ENCODE measurements at places on chromosomes 16 and 17.

GRCh38 chr16:57657228-57657627, 10.9 kb upstream of the ADGRG3 start:
- no peak for DNase-seq

DNA sequence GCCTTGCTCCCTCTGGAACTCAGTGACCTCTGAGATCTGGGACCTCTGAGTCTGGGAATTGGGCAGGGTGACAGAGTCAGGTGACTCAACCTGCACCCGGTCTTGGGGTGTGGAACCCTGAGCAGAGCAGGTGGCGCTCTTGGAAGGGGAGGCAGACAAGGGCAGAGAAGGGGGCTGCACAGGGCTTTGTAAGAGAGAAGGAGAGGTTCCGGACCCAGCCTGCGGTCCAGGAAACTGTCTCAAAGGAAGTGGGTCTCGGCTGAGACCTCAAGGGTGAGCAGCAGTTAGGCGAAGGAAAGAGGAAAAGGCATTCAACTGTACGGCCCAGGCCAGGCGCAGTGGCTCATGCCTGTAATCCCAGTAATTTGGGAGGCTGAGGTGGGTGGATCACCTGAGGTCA, 10.0 kb upstream of the RIPOR1 start:
- DNase-seq: no peak

DNA sequence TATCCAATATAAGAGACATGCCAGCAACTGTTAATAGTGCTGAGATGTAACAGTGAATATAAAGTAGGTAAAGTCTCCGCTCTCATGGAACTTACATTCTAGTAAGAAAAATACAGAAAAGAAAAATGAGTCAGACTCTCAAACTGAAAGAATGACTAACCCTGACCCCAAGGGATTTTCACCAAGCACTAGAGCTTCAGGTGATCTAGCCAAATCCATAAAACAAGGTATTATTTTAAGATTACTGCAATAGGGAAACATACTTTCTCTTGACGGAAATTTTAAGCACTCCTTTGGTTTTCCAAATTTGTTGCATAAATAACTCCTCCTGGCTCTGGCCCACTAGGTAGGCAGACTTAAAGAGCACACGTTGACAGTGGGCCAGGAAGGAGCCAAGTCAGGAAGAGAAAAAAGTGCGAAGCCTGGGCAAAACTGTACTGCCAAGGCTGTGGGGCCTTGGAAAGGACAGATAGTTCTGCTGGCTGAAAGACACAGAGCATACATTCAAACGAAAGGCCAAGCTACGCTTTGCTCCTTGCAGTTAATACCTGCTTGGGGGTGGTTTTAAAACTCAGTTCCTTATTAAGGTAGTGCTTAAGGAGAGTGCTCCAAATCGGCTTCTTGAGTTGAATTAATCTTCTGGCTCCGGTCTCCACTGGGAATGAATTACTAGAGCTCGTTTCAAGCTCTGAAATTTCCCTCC, 1.4 kb downstream of the GOT2 start:
- no peak for DNase-seq

GRCh38 chr17:49216953-49217650, 6.6 kb downstream of the ABI3 start:
- no peak for DNase-seq

- DNase-seq: no peak
These were observed 302.8 kb downstream of the FOXL1 start for GRCh38 chr16:86881118-86881510.

GRCh38 chr16:50681021-50681885, at the start of gene SNX20:
SNX20 (minus strand) TSS chr16:50681312; CDS start chr16:50677526, 3,786 bp downstream.
- peak; percentile 82 for DNase-seq

DNA sequence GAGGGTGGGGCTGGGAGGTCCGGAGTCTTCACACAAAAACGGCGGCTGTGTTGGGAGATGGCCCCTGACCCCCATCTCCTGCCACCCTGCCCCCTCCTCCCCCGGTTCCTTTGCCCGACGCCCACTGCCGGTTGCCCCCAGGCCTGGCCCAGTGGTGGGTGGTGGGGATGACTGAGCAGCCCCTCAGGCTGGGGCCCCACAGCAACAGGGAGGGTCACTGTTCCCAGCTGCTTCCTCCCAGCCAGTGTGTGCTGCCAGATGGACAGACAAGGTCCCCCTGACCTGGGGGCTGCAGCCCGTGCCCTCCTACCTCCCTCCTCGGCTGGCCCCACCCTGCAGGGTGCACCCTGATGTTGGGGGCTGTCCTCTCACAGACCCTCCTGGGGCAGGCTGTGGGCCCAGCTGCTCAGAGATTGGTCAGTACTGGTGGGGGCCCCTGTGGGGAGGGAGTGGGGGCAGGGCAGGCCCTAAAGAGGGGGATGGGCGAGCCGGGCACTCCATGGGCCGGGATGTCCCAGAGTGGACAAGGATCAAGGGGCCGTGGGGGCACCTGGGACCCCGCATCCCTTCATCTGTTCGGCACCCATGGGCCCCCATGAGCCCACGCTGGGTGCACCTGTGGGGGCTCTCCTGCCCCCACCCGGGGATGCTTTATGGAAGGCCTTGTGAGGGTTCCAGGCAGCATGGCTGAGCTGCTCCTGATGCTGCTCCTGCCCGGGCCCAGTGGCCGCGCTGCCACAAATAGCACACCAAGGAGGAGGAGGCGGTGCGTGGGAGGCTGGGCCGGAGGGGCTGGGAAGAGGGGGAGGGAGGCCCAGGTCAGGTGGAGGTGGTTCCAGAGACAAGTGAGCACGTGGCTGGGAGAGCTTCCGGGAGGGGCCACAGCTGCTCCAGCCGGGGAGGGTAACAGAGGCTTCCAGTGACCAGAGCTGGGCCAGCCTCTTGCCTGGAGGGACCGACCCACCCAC, 5.1 kb downstream of the C1QTNF8 start:
- no peak for DNase-seq

- DNase-seq: no peak
These were observed 7.8 kb upstream of the KRT19 start for GRCh38 chr17:41535764-41536481.

DNA sequence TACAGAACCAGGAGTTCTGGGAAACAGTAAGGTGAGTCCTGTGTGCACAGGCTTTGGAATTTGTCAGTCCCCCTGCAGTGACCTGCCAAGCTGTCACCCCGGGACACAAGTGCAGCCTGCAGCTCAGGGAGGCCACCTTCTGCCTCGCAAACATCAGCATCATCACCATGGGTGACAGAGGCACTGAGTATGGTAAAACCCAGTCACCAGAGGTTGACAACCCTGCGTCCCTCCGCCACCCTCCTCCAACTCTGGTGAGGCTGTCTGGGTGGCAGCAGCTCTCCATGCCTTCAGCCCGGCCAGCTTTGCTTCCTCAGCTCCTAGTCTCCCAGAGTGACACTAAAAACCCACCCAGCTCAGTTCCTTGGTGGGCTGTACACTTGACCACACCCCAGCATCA, 221.0 kb downstream of the CPPED1 start:
- no peak for DNase-seq

- DNase-seq: no peak
These were observed 20.8 kb downstream of the WDR45B start for GRCh38 chr17:82627405-82627804.

DNA sequence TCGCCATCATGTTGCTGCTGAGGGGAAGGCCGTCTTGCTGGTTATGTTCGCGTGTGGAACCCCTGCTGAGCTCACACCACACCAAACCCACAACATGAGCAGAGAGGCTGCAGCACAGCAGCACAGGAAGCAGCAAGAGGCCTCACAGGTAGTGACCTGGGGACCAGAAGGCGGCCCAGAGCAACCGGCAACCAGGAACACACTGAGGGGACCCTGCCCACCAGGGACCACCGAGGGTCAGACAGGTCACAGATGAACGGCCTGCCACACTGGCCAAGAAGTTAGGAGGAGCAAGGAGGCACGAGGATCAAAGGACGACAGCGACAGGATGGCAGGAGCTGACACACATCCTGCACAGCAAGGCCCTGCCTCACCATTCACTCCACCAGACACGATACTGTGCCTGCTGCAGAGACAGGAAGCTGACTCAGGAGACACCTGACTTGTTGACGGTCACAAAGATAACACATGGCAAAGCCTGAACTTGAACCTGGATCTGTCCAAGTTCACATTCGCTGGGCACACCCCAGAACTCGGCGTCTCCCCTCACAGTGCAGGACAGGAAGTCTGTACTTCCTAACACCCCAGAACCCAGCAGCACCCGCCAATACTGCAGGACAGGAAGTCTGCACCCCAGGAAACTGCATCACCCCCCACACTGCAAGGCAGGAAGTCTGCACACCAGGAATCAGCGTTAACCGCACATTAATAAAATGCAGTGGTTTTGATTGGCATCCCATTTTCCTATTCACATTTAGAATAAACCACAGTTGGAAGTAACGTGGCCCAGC, 98.5 kb downstream of the ZNF778 start:
- peak; percentile 84 for DNase-seq

DNA sequence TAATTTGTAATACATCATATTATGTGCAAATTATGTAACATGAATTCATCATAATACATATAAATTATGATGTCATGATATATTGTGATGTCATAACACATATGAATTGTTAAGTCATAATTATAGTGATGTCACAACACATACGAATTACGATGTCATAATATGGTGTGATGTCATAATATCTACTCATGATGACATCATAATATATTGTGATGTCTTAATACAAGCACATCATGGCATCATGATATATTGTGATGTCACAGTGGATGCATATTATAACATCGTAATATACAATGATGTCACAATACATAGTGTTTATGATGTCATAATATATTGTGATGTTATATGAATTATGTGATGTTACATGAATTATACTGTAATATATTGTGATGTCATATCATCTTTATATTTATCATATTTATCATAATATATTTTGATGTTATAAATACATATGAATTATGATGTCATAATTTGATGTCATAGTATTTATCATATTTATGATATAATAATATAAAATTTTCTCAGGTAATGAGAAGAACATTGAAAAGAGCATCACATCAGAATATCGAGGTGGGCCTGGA, 1793.0 kb downstream of the TP53TG3F start:
- no peak for DNase-seq

GRCh38 chr16:76081967-76082366, 195.2 kb upstream of the CNTNAP4 start:
- no peak for DNase-seq

- no peak for DNase-seq
These were observed 23.9 kb upstream of the CAPNS2 start for GRCh38 chr16:55542459-55543082.

GRCh38 chr17:50165867-50166517, at the start of gene SGCA:
SGCA (plus strand) TSS chr17:50166005; CDS start chr17:50166041, 36 bp downstream.
- DNase-seq: no peak

GRCh38 chr16:7688811-7689210, 356.2 kb downstream of the RBFOX1 start:
- DNase-seq: no peak

GRCh38 chr17:13638855-13639458, 37.2 kb upstream of the HS3ST3A1 start:
- DNase-seq: no peak

DNA sequence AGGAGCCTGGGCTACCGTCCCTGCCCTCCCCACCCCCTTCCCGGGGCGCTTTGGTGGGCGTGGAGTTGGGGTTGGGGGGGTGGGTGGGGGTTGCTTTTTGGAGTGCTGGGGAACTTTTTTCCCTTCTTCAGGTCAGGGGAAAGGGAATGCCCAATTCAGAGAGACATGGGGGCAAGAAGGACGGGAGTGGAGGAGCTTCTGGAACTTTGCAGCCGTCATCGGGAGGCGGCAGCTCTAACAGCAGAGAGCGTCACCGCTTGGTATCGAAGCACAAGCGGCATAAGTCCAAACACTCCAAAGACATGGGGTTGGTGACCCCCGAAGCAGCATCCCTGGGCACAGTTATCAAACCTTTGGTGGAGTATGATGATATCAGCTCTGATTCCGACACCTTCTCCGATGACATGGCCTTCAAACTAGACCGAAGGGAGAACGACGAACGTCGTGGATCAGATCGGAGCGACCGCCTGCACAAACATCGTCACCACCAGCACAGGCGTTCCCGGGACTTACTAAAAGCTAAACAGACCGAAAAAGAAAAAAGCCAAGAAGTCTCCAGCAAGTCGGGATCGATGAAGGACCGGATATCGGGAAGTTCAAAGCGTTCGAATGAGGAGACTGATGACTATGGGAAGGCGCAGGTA, 762 bp downstream of the CDK12 start:
- DNase-seq: peak; percentile 31

GRCh38 chr17:55391244-55391757, 30.3 kb downstream of the MMD start:
- no peak for DNase-seq

GRCh38 chr17:63641692-63642448, 19.7 kb downstream of the MAP3K3 start:
- DNase-seq: no peak

GRCh38 chr17:77330602-77331081, 189.9 kb downstream of the SEC14L1 start:
- no peak for DNase-seq

GRCh38 chr17:40818733-40819527, 3.5 kb downstream of the KRT10 start:
- DNase-seq: peak; percentile 85

DNA sequence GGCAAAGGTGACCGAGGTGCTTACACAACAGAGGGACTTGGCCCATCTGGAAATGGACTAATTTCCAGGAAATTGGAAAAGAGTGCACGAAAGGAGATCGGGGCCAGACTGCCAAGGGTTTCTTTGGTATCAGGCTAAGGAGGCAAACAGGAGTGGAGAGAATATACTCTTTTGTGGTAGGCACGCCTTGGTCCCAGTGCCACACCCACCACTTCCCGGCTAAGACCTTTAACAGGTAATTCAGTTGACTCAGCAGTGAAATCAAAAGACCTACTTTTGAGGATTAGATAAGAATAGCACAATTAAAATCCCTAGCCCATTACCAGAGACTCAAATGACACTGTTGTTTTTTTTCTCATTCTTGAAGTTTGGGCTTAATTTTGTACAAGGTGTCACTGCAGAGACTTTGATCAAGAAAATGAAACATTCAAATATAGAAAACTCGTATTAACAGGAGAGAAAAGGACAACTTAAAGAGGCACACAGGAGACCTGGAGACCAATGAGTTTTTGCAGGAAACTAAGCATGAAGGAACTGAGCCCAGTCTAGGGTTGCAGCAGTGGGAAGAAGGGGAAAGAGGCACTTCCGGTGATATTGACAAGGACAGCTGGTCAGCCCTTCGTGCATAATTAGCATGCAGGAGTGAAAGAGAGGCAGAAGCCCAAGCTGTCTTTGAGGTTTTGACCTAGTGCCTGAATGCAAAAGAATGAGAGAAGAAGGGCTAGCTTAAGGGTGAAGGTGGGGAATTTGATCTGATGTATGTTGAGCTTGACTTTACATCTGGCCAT, 265.5 kb upstream of the CCL2 start:
- no peak for DNase-seq

DNA sequence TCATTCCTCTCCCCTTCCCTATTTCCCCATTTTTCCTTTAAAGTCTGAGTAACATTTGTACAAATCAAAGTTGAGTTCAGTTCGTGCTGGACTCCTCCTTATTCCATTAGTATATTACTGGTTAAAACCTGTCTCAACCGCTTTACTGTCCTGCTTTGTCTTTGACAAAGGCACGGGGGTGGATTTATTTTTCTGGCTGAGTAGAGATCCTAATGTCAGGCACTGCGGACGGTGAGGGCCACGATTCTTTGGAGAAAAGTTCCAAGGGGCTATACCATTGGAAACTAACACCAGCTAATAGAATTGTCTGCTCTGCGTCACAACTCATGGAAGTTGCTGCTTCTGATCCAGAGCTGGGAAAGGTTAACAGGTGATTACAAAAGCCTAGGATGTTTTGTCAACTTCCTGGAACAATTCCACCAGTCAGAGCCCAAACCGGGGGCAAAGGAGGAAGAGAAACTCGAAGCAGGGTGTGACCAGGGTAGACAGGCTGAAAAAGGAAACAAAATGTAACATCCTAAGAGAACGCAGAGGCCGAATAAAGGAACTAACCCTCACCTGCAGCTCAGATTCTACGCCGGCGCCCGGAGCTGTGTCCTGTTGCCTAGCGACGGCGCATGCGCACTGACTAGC, 12.4 kb downstream of the TAT start:
- DNase-seq: no peak

Data from MM.1S (cell line).